Stimulated activated CD8-positive, alpha-beta memory T cell treated with anti-CD3 and anti-CD28 coated beads, Interleukin-15, amount 100 ng/mL, for 24 hours (primary cell): ENCODE measurements at places on chromosomes 16 and 17.

DNA sequence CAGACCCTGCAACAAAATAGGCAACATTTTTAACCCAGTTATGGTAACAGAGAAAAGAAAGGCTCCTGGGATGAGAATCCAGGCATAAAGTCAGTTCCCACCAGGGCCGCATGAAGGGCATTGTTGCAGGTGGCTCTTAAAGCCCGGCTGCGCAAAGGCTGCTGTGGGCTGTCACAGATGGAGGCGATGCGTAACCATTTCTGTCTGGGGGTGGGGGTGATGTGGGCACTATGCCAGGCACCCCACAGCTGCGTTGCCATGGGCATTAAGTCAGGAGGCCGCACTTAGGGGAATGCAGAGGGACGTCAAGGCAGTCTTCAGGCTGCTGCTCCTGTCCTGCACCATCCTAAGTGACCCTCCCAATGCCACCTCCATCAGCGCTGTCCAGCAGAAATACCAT, 228.4 kb downstream of the CPPED1 start:
- no peak for DNase-seq

DNA sequence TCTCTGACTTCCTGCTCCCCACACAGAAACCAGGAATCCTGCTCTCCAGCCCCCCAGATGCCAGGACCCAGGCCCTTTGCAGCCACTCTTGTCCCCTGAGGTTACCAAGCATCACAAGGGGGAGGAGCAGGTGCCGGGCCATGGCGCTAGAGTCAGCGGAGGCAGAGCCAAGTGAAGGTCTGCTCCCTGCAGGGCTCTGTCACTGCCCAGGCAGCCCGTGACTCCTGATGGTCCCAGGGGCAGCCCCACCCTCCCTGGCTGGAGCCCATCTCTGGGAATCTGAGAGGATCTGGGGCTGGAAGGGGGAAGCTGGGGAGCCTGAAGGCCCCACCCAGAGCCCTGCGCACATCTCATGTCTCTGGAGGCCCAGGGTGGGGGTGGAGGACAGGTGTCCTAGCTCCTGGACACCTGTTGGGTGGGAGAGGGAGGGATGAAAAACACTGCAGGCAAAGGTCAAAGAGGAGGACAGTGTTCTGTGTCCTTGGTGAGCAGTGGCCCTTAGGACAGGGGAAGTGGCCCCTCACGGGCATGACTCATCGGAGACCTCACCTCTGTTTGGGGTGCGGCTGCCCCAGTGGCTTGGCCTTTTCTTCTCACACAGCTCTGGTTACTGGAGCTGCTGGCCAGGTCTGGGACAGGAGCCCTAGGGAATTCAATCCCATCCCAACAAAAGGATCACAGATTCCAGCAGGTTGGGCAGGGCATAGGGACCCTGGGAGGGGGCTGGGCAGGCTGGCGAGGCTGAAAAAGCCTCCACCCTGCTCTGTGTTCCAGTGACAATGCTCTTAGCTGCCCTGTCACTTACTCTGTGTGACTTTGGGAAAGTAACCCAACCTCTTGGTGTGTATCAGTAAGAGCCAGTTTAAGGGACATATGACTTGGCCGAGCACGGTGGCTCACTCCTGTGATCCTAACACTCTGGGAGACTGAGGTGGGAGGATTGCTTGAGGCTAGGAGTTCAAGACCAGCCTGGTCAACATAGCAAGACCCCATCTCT, at the start of gene PRSS36:
PRSS36 (minus strand) TSS at position 173 of the 997 bp plus-strand sequence; CDS start at position 142, 31 bp downstream.
- no peak for DNase-seq

DNA sequence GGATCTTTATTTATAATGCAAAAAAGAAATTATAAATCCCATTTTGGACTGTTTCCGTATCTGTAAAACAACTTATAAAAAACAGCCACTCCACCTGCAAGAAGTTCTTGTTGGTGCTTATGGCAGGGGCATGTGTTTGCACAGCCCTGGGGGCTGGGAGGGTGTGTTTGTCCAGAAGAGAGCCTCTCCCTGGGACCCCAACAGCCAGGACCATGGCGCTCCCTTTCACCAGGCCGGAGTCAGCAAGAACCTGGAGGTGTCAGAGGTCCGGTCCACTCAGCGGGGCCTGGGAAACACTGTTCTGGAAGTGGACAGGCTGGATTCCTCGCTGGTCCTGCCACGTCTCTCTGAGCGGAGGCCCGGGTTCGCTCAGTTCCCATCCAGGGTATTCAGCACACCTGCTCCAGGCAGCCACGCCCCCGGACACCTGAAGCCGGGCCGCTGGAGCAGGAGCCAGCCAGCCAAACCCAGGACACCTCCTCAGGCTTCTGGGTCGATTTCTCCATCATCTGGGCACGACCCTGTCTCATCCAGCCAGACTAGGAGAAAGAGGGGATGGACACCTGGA, 18.9 kb upstream of the GINS2 start:
- DNase-seq: no peak

DNA sequence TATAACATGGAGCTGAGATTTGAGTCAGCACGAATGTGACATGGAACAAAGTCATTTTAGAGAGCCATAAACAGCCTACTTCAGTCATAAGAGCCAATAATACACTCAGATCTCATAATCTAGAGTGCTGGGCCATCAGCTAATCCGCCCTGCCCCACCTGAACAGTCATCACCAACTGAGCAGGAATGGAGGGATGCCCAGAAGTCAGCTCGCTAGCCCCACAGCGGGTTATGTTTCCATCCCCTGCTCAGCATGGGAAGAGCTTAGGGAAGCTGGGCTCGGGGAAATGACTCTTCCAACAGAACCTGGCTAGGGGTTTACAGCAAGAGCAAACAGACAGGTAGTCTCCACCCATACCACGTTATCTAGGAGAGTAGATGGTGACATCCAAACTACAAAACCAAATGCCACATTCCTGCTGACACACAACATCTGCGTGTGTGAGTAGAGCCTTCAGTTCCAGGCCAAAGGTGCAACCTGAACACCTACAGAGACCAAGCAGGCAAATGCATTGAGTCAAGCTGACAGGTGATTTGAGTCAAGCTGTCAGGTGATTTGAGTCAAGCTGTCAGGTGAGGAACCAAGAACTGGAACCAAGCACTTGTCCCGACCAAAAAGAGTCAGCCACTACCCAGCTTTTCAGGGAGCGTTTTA, 2.0 kb downstream of the TMEM11 start:
- DNase-seq: no peak

GRCh38 chr17:40344421-40345160, 19.9 kb downstream of the GJD3 start:
- DNase-seq: no peak
